GM12878 (cell line): ENCODE measurements at places on chromosomes 3 and 15.

DNA sequence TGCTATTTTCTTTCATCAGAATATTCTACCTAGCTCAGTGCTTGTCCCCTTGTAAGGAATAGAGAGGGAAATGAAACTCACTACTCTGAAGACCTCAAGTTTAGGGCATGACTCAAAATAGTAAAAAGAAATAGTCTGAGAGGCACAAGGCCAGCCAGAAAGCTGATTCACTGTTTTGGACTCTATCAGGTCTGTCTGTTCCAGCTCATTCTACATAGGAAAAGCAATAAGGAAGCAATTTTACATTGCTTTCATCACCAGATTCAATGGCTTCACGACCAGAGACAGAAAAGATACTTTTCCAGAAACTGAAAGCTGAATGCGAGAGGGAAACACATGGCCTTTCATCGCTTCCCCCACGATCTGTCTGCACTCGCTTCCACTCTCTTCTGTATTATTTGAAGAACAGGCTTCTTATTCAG, 276.0 kb downstream of the GBE1 start:
- peaks cover 9% of the 10 kb centered on the region for H3K4me1 ChIP-seq
- DNase-seq, result peak; percentile 38
- H3K4me3 ChIP-seq, result 0 out of 2 replicates have a peak overlapping the region, but pooled peaks have one; percentile 26

- no peak for DNase-seq
- no peaks in the 10 kb centered on the region for H3K4me1 ChIP-seq
- no peak overlapping the region for H3K27ac ChIP-seq
Observed at GRCh38 chr3:21752749-21753347, 1.8 kb upstream of the ZNF385D start.

GRCh38 chr3:39064646-39065045, 12.8 kb downstream of the WDR48 start:
- H3K36me3 ChIP-seq, result no peaks in the 10 kb centered on the region; the same call in 1 of the 2 replicates
- H3K4me3 ChIP-seq, result no peak overlapping the region
- DNase-seq, result no peak
- no peak overlapping the region for H3K27ac ChIP-seq

DNA sequence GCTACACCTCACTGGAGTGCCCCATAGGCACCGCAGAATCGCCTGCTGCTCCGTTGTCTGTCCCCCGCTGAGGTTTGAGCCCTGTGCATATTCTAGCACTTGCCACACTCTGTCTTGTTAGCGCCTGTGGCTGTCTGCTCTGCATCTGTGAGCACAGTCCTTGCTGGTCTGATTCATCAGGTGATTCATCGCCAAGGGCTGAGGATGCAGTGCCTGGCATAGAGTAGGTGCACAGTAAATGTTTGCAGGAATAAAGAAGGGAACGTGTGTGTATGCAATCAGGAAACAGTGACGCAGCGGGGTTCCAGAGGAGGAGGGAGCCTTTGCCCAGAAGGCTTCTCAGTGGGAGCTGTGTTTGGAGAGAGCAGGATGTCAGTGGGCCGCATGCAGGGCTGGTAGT, 124.0 kb upstream of the PLXNA1 start:
- no peak overlapping the region for H3K27ac ChIP-seq
- H3K4me3 ChIP-seq, result no peak overlapping the region
- no peak for DNase-seq
- H3K36me3 ChIP-seq, result no peaks in the 10 kb centered on the region
- H3K4me1 ChIP-seq, result no peaks in the 10 kb centered on the region
